Lung microvascular endothelial cell (primary cell): ENCODE measurements at places on chromosomes 7 and 10.

GRCh38 chr10:34955391-34955790 lies 134.8 kb downstream of the CUL2 start:
- no peak for DNase-seq

GRCh38 chr10:78169214-78169613 lies 135.6 kb downstream of the RPS24 start:
- no peak for DNase-seq

GRCh38 chr10:49592726-49593563 lies 17.2 kb upstream of the SLC18A3 start:
- DNase-seq: peak; percentile 59

GRCh38 chr10:73998929-73999691 lies 1.2 kb downstream of the VCL start:
- DNase-seq: peak; percentile 77

DNA sequence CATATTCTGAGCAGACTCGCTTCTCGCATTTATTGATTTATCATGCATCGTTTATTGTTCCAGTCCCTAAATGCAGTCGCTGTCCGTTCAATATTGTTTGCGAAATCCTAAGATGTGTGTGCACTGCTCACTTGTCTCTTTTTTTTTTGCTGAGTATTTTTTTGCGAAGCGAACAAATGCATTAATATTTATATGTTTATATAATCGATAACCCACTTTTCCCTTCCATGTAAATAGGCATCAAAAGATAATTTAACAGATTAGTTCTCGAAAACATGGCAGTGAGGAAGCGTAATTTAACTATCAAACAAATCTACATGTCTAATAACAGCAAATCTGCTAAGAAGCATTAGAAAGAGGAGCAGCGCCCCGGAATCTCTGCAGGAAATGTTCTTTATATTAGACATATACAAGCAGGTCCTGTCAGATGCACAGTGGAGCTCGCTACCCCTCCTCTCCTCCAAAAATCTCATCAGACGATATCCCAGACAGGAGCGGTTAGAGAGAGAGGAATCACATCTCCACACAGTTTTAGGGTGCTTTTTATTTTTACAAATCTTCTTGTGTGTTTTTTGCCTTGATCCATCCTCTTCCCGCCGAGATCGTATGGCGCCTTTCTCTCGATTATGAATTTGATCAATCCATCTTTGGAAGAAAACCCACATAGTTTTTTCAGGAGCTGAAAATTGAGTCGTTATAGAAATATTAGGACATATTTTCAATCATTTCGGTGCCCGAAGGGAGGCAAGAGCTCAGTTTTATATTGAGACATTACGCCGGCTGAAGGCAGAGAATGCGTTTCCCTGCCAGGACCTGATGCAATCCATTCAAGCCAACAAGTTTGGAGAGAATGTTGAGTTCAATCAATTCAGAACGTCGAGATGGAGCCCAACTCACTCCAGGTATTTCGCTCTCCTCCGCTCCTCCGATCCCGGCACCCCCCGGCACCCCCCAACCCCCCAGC lies at the start of gene ARID5B:
Gene ARID5B (plus strand): TSS at position 871 of the 964 bp plus-strand sequence. CDS start 11 bp downstream, at position 882.
- peak; percentile 69 for DNase-seq

DNA sequence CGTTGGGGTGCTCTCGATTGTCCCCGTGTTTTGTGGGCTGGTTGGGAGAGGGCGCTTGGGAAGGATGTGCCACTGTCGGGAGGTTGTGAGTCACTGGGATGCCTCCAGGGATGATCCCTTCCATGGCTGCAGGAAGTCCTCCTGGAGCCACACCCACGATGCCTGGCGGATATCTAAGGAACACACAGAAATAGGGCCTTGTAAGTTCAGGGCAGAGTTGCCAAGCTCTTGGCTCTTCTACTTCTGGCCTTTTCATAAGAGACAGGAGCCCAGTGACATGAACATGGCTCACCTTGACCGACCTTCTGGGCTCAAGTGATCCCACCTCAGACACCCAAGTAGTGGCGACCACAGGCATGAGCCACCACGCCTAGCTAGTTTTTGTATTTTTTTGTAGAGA lies 47.6 kb downstream of the ZRANB1 start:
- no peak for DNase-seq

- DNase-seq: no peak
Observed at GRCh38 chr10:77849039-77849664, 77.4 kb downstream of the DLG5 start.

DNA sequence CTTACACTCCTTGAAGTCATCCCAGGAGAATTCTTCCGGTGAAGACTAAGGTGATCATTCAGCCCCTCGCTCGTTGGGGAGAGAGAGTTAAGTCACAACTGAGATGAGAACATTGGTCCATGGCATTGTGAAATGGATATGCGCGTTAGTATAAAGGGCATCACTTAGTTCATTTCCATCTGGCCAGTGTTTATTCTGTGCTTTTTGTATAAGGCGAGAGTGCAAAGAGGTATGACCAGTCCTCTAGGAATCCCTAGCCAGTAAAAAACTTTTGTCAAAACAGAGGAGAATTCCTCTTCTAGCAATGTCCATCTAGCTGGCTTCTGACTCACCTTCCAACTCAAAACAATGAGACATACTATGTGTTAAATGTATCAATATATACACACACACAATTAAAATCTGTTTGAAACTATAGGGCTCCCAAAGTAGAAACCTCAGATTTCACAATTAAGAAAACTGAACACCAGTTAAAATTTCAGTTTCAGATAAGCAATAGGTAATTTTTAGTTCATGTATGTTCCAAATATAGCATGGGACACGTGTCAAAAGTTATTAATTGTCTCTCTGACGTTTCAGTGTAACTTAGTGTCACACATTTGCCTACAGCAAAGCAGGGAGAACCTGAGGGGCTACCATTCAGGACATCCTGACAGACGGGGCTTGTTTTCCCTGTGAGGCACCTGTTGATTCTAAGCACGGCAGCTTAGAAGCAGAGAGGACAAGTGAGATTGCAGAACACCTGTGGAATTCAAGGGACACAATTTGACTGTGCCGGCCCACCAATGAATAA lies 158.9 kb downstream of the KLF6 start:
- DNase-seq: no peak

DNA sequence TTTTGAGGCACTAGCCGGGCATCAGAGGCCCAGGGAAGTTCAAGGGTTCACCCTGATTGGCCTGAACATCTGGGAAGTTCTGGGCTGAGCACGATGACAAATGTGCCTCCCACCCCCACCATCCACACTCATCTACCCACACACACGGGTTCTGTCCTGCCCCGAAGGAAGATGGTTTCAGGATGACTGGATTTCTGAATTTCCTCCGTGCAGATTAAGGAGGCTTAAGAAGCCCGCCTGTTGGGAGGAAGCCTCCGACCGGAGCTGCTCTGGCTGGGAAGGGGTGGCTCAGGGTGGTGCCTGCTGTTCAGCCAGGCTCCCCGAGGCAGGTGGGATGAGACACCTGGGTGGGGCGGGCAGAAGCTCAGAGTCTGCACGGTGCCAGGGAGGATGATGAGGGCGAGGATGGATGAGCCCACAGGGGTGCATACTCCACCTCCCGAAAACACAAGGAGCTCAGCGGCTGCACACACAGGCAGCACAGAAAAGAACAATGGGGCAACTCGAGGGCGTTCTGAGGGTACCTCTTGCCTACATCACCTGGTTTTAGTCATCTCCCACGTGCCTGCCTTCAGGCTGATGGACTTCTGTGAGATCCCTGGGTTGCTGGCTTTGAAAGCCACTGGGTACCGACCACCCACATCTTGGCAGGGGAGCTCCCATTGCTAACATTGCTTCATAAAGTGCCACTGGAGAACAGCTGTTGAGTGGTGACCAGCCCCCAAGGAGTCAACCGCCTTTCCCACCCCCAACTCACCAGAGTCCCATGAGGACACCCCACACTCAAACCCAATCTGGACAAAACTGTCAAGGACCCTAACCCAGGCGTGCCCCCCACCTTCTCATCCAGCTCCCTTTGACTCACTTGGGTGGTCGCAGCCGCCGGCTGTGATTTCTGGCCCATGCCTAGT lies 41.2 kb downstream of the CALML3 start:
- no peak for DNase-seq

DNA sequence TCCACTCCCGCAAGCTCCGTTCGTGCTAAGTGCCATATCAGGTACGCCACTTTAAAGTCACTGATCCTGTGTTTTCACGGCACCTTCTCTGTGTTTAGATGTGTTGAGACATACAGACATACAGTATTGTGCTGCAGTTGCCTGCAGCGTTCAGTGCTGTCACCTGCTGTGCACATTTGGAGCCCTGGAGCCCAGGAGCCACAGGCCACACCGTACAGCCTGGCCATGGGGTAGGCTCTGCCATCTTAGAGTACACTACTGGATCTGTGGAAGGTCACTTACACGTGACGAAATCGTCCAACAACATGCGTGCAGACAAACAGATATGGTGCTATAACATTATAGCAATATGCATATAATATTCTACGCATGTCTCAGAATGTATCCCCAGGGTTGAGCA lies 111.3 kb downstream of the ELFN1 start:
- DNase-seq: no peak

- DNase-seq: no peak
Observed at GRCh38 chr10:43384252-43385221, 13.1 kb downstream of the FXYD4 start.
